ENCODE measurements at places on chromosomes 6 and 20. TPM values are rescaled to one million over a fixed set of nuclear protein-coding genes. Genes with fewer than 3 reads are reported as not detected.

Gene SLPI
- total RNA-seq: 458 TPM

Gene LY86
- total RNA-seq: not detected

Gene ID4
- total RNA-seq: 13.3 TPM

Gene IMPG1
- total RNA-seq: not detected

Gene HMGCLL1
- not detected for total RNA-seq

Gene BNIP5
- total RNA-seq: not detected

Gene ANGPT4
- not detected for total RNA-seq

Gene PNLDC1
- not detected for total RNA-seq

Gene EFCAB8
- total RNA-seq: 0.36 TPM

Gene CFAP206
- under 0.01 TPM for total RNA-seq

Gene RIPOR3
- 1.6 TPM for total RNA-seq

Measured in nasal cavity respiratory epithelium epithelial cell of viscerocranial mucosa (primary cell).